ENCODE measurements at places on chromosomes 3 and 15.

DNA sequence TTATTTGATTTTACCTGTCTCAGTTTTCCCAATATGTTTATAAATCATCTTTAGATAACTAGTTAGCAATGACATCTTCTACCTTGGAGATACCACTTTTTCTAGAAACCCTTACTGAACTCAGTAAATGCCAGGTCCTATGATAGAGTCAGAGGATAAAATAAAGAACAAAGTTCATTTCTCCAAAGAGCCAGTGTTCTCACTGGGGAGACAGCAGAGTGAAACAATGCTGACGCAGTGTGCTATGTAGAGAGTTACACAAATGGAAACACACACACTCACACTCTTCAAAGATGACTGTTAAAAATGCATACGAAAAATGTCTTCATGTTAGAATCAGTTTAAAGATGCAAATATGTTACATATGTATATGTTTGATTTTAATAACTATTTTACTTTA lies 111.3 kb downstream of the PIK3R4 start:
- DNase-seq, result no peak

DNA sequence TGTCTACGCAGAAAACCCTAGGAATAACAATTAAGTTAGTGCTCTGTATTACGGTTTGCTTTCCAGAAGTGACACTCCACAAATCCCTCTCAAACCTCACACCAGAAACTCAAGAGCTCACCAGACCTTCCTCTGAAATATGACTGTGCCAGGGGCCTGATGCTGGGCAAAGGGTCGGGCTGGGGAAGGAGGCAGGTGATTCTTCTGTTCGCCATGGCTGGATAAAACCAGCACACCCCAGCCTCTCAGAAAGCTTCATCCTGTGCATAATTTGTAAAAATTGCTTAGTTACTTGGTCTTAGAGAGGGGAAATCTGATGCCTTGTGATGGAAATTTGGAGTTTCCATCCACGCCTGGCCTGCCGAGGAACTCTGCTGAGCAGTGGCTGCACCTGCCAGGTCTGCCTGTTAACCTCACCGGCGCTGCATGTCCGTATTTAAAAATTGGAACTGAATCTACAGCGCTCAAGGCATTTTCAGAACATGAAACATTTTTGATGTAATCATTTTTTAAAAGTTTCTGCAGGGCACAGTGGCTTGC lies 22.7 kb upstream of the ATP1B3 start:
- no peak for DNase-seq

DNA sequence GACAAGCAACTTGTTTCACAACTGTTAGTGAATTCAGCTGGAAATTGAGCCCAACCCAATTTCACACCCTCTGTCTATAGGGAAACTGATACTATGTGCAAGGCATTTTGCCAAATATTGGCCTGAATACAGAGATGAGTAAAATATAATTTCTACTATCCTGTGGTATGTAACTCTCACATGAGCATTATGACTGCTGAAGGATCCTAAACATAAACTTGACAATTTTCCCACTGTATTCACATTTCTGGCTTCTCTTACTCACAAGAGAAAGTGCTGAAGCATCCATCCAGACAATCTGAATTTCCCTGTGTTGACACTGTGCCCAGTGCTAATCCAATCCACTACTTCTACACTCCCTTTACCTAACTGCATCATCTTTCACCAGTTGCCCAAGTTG lies 28.4 kb downstream of the SERPINI2 start:
- no peak for DNase-seq

- no peak for DNase-seq
These were observed 23.7 kb downstream of the ALPK3 start for GRCh38 chr15:84840741-84841429.

GRCh38 chr3:77571971-77572715 lies 532.2 kb downstream of the ROBO2 start:
- no peak for DNase-seq

GRCh38 chr3:30904996-30905395 lies 10.5 kb upstream of the GADL1 start:
- DNase-seq, result no peak

DNA sequence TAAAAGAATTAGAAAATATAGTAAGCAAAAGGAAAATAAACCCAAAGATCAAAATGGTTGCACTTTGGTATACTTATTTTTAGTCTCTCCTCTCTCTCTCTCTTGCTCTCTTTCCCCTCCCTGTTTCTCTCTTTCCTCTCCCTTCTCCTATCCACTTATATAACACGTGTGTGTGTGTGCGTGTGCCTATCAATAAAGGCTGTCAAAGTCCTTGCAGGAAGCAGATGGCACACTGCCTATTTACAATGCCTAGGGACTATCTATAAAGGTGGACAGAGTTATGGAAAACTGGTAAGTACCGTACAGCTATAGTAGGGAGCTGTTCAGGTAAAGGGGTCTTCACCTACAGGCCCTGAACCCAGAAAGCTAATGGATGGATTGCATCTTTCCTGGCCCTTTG lies 161.6 kb downstream of the SQOR start:
- DNase-seq, result no peak

DNA sequence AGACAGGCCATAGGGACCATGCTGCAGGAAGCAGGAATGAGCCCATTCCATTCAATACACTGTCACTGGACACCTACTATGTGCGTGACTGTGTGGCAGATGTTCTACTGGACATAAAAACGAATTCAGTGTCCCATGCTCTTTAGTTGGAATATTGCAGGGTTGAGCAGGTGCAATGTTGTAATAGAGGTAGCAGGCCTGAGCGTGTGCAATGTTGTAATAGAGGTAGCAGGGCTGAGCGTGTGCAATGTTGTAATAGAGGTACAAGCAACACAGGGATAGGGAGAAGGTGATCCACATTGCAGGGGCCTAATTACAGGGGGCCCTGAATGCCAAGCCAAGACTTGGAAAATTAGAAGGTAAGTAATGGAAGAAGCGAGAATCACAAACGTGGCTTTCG lies 261.4 kb upstream of the HES1 start:
- DNase-seq, result no peak

DNA sequence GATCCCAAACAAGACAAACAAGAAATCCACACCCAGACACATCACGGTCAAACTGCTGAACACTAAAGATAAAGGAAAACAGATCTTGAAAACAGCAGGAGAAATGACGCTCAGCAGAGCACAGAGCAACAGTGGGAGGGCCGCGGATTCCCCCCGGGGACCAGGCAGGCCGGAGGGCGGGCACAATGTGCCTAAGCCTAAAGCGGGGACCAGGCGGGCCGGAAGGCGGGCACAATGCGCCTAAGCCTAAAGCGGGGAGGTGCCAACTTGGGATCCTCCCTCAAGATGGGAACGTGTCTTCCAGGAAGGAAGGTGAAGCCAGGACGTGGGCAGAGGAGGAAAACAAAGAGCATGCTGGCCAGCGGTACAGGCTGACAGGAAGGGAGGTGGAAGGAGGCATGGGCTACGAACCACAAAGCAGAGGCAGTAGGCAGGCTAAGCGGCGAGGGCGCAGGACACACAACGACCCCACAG lies 31.1 kb downstream of the CYFIP1 start:
- no peak for DNase-seq

- DNase-seq, result no peak
These were observed 46.4 kb downstream of the SH3BP5 start for GRCh38 chr3:15286022-15286421.

DNA sequence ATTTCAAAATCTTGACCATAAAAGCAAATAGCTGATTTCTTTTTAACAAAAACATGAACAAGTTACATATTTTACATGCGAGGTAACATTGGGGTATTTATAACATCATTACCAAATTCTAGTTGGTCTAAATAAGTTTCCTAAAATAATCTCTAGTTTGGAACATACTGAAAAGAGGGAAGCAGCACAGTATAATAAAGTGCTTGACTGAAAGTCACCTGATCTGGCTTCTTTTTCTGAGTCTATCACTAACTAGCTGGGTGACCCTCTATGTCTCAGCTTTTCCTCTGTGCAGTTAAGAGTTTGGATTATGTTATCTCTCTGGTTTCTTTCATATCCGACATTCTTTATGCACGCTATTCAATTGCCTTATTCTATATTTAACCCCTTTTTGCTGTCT lies 19.8 kb upstream of the CNTN4 start:
- DNase-seq, result no peak

DNA sequence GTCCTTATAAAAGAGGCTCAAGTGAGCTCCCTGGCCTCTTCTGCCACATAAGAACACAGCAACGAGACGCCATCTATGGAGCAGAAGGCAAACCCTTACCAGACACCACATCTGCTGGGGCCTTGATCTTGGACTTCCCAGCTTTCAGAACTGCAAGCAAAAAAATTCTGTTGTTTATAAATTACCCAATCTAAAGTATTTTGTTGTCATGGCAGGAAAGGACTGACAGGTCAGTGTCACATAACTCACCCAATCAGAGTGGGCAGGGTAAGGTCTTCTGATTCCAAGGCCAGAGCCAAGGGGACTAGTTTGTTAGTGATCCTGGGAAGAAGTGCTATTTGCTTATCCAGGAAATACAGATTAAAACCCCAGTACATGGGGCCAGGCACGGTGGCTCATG lies 98.9 kb downstream of the HMG20A start:
- DNase-seq, result no peak

- DNase-seq, result no peak
These were observed 6.8 kb upstream of the TRIM69 start for GRCh38 chr15:44729408-44730127.

- DNase-seq, result no peak
These were observed 15.5 kb upstream of the GATM start for GRCh38 chr15:45393851-45394250.

DNA sequence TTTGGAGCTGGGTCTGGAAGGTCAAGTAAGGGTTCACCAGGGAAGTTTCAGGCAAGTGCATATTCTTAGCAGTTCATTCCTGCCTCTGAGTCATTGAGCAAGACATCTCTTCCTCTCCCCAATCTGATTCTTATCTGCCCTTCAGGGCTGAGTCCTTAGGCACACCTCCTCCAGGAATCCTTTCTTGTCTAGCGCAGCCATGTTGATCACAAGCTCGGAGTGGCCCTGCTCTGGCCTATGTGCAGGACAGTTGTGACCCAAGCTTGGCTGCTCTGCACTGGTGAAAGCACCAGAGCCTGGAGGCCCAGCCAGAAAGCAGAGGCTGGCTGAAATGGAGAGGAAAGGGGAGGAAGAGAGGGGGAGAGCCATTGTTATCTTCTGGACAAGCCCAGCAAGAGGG lies 30.9 kb upstream of the MRPS22 start:
- DNase-seq, result no peak

- no peak for DNase-seq
These were observed 129.9 kb downstream of the KLF13 start for GRCh38 chr15:31456354-31457060.

DNA sequence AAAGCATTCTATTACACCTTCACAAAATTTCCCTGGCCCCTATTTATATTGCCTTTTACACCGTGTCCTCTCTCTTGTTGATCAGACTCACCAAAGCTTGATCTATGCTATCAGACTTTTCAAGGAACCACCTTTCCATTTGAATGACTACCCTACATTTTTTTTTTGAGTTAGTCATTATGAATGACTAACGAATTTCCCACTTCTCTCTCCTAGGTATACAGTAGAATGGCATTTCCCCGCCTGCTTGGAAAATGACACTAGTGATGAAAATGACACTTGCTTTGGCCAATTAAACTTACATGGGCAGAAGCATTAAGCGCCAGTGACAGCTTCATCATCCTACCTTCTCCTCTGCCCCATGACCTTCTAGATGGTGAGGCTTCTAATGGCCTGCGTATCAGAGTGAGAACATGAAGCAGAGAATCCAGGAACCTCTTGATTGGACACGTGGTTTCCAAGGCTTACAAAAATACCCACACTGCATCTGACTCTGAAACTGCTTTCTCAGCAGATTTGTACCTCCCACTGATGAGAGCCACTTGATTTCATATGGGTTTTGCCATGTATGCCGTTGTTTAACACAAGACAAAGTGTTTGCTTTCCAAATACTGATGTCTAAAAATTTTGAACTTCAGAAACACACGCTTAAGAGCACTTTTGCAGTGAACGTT lies 370.5 kb downstream of the CTNNB1 start:
- no peak for DNase-seq

- DNase-seq, result no peak
These were observed 244.7 kb upstream of the TBL1XR1 start for GRCh38 chr3:177441813-177442646.
